ENCODE measurements at places on chromosomes 4 and X. TPM values are rescaled to one million over a fixed set of nuclear protein-coding genes. Genes with fewer than 3 reads are reported as not detected.

DNA sequence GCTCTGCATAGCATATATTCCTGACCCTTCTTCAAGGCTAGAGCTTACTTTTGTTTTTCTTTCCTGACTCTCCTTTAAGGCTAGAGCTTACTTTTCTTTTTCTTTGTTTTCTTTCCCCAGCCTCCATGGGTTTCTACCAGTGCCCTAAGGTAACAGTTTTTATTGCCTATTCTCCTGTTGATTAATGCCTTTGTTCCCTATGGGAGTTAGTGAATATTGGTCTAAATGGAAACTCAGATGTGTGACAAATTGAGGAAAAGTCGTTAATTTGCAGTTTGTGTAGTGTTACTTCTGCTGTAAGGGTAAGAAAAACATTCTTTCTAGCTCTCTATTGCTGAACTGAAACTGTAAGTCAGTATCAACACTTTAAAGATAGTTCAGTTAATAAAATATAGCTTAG, 358.7 kb downstream of the IL15 start:
- DNase-seq, result no peak

- DNase-seq, result no peak
Observed at GRCh38 chr4:138035781-138036258, 206.3 kb downstream of the SLC7A11 start.

SSX4B gene
- not detected for total RNA-seq

DNA sequence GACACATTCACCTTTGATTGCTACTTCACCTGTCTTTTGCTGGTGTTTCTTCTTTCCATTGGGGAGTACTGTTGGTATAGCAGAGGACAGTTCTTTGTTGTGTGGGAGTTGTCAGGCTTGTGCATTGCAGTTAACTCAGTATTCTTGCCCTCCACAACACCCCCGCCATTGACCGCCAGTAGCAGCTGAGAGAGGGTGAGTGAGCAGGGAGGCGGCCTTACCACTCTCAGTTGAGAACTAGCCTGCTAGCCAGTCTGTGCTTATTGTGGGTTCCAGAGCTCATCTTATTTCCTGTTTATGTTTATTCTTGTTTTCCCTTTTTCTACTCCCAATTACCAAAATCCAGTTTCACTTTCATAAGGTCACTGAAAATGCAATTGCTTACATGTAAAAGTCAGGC, 52.2 kb downstream of the STIM2 start:
- DNase-seq, result no peak

GRCh38 chr4:138686106-138686835, 329.3 kb upstream of the NOCT start:
- DNase-seq, result no peak

OTUD6A gene
- total RNA-seq, result not detected

MUC7 gene
- total RNA-seq, result not detected

DNA sequence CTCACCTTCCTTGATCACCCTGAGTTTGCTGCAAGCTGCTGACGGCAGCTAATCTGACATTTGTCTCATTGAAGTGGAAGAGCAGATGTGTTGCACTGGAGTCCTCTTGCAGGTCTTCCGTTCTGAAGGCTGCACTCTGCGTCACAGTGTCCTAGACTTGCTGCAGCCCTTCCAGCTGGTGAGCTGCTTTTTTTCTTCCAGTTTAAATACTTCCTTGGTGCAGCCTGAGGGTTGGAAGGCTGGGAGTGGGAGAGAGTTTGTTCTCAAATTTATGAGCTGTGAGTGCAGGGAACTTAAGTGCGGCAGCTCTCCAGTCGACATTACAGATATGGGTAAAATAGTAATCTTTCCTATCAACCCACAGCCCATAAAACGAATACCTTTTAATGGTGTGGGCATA, 303.6 kb upstream of the FAT1 start:
- no peak for DNase-seq

ADH7 gene
- not detected for total RNA-seq

DNA sequence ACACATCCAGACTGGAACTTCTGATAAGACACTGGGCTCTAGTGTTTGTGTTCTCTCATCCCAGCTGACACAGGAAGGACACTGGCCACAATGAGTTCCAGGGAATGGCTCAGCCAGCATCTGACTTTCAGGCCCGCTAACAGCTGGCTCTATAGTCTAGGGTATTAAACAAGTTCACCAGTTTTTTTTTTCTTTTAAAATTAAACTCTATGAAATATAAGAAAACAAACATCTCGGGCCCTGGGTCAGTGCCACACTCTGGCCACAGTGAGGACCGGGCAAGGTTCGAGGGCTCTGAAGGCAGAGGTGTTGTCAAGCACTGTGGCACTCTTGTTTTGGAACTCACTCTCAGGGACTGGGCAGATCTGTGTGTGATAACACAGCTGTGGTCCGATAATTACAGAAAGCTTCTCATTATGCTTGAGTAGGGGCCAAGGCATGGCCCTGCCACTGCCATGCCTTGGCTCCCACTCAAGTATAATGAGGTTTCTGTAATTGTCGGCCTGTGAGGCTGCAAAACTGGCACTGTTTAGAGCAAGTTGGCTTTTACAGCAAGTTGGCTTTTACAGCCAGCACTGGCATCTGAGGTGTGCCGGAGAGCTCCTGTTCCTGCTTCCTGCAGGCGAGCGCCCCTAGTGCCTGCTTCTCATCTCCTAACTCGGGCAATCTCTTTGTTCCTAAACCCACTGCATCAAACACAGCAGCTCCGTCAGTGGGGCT, 62.8 kb downstream of the PPP1R2C start:
- DNase-seq, result peak; percentile 16

- DNase-seq, result no peak
Observed at GRCh38 chrX:10507876-10508275, 112.5 kb downstream of the MID1 start.

SPANXN1 gene
- total RNA-seq, result not detected

- no peak for DNase-seq
Observed at GRCh38 chrX:131588995-131589394, 45.1 kb downstream of the OR13H1 start.

DOCK11 gene
- total RNA-seq, result 102 TPM

ADH1A gene
- total RNA-seq, result not detected

DNA sequence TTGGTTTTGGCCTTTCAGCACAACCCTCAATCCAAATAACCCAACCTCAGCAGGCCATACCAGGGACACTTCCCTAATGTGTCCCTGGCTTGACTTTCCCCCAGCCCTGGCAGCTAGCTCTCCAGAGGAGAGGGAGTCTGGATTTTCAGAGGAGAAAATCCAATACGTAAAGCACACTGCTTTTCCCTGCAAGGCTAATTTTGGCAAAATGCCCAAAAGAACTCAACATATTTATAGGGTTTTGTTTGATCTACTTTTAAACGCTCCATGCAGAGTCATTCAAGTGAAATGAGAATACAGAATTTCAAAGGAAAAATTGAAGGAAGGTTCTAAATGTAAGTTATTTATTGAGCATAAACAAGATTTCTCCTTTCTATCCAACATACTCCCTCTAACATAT, 167.2 kb downstream of the SH3KBP1 start:
- DNase-seq, result no peak

AKAP4 gene
- not detected for total RNA-seq

MAGEC1 gene
- not detected for total RNA-seq

HSFX3 gene
- total RNA-seq, result not detected

DNA sequence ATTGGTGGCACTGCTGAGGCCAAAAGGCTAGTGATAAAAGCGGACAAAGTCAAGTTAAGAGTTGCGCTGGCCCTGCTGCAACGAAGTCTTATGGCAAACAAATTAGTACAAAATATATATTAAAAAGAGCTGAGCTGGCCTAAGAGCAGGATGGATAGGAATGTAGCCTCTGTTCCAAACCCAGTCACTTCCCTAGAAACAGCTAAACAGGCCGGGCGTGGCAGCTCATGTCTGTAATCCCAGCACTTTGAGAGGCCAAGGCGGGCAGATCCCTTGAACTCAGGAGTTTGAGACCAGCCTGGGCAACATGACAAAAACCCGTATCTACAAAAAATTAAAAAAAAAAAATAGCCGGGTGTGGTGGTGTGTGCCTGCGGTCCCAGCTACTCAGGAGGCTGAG, 32.4 kb upstream of the UGDH start:
- no peak for DNase-seq

DNA sequence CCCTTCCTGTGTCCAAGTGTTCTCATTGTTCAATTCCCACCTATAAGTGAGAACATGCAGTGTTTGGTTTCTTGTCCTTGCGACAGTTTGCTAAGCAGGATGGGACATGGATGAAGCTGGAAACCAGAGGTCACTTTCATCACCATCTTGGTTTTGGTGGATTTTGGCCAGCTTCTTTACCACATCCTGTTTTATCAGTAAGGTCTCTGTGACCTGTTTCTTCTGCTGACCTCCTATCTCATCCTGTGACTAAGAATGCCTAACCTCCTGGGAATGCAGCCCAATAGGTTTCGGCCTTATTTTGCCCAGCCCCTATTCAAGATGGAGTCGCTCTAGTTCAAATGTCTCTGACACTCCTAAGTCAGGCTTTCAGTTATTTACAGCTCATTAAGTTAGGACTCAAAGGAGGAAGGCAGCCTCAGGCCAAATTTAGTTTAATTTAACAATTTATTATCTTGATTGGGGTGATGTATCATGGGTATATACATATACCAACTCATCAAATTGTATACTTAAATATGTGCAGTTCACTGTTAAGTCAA, 169.9 kb upstream of the NDP start:
- no peak for DNase-seq

CXCL11 gene
- total RNA-seq, result not detected

GRCh38 chr4:145781351-145781750, 101.4 kb downstream of the C4orf51 start:
- DNase-seq, result no peak

FSTL5 gene
- not detected for total RNA-seq

DNA sequence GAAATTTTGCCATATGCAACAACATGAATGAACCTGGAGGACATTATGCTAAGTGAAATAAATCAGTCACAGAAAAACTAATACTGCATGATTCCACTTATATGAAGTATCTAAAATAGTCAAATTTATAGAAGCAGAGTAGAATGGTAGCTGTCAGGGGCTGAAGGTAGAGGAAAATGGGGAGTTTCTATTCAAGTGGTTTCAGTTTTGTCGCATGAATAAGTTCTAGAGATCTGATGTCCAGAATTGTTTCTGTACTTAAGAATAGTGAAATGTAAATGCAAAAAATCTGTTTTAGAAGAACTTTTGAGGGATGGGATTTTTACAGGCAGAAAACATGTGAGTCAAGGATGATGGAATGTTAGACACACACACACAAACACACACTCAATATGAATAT, 34.1 kb downstream of the SLITRK4 start:
- no peak for DNase-seq

DNA sequence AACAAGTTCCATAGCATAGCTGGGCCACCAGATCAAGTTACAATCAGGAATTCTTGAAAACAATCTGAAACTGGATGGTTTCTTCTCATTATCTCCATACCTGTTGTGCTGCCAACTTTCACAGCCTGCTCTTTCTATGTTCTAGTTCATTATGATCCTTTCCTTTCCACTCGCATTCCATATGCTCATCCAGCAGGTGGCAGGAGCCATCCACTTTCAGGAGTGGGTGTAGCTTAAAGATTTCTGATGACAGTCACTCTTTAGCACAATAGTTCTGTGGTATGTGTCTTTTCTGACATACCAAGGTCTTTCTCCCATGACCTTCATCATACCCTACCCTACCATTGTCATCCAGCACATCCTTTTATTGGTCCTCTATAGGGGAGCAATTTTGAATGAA, 46.4 kb downstream of the PAGE2 start:
- DNase-seq, result peak; percentile 11

SHOX gene
- not detected for total RNA-seq

DNA sequence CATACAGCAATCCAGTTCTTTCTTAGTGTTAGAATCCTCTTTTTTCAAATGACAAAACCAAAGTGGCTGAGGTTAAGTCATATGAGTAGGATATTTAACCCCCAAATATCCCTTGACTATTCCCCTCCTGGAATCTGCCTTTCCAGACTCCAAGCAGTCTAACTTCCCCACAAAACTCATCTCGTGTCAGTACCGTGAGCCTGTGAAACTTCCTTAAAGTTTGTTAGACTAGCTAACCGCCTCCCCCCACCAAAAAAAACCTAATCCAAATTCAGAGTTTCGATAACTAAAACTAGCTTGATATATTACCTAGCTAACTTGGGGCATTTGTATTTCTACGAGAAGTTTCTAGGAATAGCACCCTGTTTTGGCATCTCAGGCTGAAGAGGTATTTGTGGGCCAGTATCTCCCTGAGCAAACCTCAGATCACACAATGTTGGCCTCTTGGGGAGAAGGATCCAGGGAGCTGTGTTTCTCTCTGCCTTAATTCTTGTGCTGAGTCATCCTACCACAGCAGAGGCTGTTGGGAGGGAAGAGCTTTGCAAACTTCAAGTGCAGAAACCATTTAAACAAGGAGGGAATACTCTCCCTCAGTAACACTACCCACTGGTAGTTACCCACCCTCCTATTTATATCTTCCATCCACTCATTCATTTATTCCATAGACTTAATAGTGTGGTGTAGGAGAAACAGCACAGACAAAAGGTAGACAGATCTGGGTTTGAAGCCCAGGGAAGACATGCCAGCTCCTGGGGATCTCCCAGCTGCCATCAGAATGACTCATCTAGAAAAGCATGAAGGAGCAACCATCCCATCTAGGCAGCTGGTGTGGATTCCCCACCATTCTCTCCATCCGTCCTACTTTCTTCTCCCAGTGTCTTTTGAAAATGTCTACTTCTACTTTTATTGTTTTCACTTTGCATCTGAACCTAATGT, 39.3 kb upstream of the TXK start:
- DNase-seq, result no peak

APLN gene
- not detected for total RNA-seq

AMTN gene
- not detected for total RNA-seq

RBMXL3 gene
- total RNA-seq, result not detected

DNA sequence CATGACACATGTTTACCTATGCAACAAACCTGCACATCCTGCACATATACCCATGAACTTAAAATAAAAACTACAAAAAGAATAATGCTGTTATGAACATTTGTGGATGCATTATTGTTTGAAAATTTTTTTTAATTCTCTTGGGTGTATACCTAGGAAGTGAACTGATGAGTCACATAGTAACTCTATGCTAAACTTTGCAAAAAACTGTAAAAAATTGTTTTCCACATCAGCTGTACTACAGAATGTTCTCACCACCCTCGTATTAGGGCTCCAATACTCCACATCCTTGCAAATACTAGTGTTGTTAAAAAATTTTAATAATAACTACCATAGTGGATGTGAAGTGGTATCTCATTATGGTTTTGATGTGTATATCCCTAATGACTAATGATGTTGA, 33.3 kb upstream of the ZNF280C start:
- DNase-seq, result no peak
